A549 treated with dexamethasone at 1 μM for 4 hours (cell line): ENCODE measurements at places on chromosomes 2 and 18. TPM values are rescaled to one million over a fixed set of nuclear protein-coding genes. Genes with fewer than 3 reads are reported as not detected.

Gene ID2
- 66.7 to 115 TPM (median 83.8 TPM) in 5 replicates for total RNA-seq

Gene CREG2
- total RNA-seq, result 6.9 to 11.8 TPM (median 10.9 TPM) in 5 replicates

Gene CHRNA1
- not detected in 5 replicates for total RNA-seq

Gene CDK15
- total RNA-seq, result not detected in 5 replicates

Gene LHCGR
- total RNA-seq, result not detected in 5 replicates

Gene CAVIN2
- 52.2 to 76.9 TPM (median 69.5 TPM) in 5 replicates for total RNA-seq

Gene COX5B
- total RNA-seq, result 254 to 291 TPM (median 280 TPM) in 5 replicates
